ENCODE measurements at places on chromosomes 1 and 21.

GRCh38 chr1:175708787-175709186 lies 34.6 kb downstream of the TNR start:
- no peak for DNase-seq

DNA sequence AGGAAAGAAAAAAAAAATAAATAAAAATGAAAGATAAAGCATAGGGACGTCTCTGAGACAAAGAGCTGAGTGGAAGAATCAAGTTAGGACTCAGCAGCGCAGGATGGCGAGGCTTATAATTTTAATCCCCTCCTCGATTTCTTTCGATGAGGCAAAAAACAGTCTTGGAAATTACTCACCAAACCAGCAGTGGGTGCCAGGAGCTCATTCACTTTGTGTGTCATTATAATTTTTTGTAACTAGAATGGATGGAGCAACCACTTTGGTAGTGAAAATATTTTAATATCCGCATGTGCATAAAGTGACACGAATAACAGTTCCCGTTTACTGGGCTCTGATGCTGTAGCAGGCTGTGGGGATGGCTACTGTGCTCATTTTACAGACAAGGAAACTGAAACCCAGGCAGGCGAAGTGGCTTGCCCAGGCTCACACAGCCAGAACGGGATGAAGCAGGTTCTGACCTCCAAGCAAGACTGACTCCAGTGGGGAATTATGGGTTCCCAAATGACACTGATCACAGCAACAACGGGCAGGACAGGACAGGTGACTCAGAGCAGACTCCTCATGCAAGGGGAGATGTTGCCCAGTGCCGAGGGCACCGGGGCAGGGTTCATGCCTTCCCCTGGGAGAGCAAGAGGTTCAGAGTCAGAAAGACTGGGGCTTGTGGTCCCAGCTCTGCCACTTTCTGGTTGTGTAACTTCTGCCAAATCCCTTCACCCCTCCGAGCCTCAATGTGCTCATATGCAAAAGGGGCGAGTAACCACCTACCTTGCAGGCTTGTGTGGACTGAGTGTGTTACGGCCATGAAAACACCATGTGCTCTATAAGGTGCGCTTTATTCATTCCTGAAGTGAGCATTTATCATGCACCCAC lies 63.6 kb downstream of the RUNX3 start:
- no peak for DNase-seq

GRCh38 chr1:33346927-33347649 lies 26.2 kb upstream of the A3GALT2 start:
- peak; percentile 71 for DNase-seq

DNA sequence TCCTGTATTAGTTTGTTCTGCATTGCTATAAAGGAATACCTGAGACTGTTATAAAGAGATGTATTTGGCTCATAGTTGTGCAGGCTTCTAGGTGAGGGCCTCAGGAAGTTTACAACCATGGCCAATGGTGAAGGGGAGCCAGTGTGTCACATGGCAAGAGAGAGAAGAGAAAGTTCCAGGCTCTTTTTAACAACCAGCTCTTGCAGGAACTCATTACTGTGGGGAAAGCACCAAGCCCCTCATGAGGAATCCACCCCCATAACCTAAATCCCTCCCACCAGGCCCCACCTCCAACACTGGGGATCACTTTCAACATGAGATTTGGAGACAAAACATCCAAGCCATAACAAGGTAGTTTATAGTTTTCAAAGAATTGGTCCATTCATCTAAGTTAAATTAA lies 5.0 kb upstream of the MEAF6 start:
- DNase-seq, result no peak

- DNase-seq, result no peak
These were observed 14.4 kb downstream of the PHLDA3 start for GRCh38 chr1:201454608-201455007.

DNA sequence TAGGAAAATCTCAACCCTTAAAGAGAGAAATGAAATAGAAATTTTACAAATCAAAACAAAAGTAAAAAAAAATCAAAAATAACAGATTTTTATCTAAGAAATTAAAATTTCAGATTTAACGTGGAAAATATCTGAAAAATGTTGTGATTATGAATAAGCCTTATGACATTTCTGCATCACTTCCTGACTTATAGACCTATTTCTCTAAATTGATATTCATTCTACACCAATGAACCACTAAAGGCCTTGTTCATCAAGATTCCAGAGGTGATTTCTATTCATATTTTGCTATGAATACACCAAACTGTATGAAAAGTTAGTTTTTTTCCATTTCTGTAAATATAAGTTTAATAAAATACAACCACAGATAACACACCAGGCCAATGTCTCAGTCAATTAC lies 261.5 kb downstream of the SMYD3 start:
- no peak for DNase-seq

- DNase-seq, result no peak
These were observed 236.2 kb upstream of the RRP15 start for GRCh38 chr1:218048828-218049420.

DNA sequence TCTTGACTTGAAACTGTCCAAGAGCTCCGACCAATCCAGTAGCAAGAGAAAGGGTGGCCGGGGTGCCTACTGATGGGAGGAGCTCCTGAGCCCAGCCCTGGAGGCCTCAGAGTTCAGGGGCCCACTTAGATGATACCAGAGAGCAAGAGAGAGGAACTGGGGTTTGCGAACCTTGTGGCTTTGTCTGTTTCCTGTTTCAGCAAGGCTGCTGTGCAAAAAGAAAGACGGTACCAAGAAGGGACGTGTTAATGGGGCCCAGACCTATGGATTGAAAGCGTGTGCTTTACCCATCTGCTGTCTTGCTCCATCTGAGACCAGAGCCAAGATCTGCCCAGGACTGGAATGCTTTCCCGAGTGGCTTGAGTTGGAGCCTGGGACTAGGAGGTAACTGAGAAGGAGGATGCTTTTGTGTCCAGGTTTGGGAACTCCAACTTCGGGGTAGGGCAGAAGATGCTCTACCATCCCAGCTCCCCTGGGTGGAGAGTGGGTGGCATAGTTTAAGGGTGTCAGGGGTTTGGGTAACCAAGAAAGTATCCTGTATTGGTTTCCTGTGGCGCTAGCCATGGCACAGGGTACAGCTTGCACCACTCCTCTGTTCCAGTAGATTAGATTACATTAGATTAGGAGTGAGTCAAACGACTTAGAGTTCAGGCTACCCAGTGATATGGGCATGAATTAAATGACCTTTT lies at the start of gene TRAF3IP3:
Gene TRAF3IP3 (plus strand): TSS at position 128 of the 689 bp plus-strand sequence. CDS start 3,987 bp downstream, outside the sequence.
- DNase-seq, result no peak

GRCh38 chr21:44526096-44526997 lies 13.6 kb downstream of the KRTAP10-1 start:
- no peak for DNase-seq

GRCh38 chr1:228198977-228199590 lies 8.8 kb upstream of the OBSCN start:
- no peak for DNase-seq

- DNase-seq, result no peak
These were observed 29.5 kb upstream of the HNRNPU start for GRCh38 chr1:244893836-244894235.

GRCh38 chr1:107499139-107499744 lies 358.4 kb downstream of the NTNG1 start:
- DNase-seq, result no peak

GRCh38 chr1:109239409-109240068 lies 9.8 kb upstream of the CELSR2 start:
- no peak for DNase-seq

DNA sequence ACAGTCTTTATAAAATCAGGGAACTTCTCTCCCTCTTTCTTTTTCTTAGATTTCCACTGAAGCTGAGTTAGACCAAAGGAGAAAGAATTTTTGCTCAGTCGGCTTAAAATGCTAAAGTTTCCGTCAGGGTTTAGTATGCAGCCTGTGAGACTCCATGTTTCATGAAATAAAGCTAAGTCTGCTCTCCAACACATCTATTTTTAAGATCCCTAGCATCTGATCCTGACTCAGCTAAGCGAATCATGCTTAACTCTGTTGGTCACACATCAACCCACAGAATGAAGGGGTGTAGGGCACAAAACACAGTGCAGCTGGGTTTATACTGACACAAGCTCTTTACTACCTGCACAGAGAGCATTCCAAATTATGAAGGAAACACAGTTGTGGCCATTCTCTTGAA lies 102.4 kb upstream of the ZNF281 start:
- no peak for DNase-seq
